ENCODE measurements at places on chromosomes 5 and 9.

DNA sequence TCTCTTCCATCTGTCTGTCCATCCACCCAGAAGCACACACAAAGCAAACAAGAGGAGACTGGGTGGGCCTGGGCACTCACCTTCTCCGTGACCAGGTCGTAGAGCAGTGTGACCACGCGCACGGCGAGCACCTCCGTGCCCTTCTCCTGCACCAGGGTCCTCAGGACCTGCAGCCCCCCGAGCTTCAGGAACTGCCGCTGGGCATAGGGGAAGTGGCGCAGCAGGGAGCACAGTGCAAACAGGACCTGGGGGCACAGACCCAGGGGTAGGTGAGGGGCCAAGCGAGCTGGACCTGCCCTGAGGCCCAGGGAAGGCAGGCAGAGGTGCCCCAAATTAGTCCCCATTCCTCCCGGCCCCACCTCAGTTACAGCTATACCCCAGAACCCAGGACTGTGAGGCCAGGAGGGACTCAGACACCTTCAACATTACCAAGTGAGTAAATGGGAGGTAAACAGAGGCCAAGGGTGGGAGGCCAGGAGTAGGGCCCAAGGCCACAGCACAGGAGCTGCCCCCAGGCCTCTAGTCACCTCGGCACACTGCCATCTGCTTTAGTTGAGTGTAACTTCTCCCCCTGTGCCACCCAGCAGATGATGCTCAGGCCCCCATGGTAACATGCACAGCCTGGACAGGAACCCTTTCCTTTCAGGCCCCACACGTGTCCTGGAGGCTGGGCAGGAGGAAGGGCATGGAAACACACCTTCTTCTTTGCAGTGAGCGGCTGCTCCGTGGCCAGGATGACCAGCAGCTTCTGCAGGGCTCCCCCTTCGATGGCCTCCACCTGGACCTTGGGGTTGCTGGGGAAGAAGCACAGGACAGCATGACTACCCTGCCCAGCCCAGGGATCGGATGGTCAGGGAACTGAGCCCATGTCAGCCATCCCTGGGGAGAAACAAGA lies 76.2 kb upstream of the LRRTM2 start:
- DNase-seq: no peak

DNA sequence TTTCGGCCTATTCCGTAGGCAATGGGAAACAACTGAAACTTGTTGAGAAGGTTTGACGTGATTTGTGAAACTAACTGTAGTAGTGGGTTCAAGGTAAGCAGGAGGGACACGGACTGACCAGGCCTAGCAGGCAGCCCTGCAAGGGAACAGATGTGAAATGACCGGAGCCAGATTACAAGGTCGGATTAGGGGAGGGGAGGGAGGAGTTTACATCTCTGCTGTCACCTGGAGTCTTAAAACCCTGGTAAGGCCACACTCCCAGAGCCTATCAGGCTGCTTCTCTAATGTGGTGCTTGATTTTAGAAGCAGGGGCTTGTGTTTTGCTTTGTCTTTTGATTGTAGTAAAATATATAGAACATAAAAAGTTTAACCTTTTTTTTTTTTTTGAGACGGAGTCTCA lies 3.5 kb upstream of the SPTAN1 start:
- DNase-seq: no peak

DNA sequence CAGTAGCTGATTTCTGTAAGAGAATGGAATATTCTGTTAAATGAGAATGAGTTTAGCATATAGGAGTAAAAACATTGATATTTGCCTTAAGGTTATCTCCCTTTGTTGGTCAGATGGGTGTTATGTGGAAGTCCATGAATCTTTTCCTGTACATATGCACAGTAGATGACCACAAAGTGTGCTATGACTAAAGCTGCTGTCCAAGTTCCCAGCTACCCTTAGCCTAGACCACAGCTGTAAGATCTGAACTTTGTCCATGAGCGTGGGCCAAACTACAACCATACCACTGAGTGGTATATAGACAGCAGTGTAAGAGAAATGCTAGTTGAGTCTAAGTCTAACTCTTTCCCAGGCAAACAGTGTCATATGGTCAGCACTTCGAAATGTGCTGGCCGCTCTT lies 48.8 kb downstream of the CD180 start:
- DNase-seq: no peak

GRCh38 chr9:11417782-11418181 lies 805.0 kb upstream of the PTPRD start:
- DNase-seq: peak; percentile 32

GRCh38 chr5:142115937-142116614 lies 7.5 kb downstream of the NDFIP1 start:
- peak; percentile 51 for DNase-seq

GRCh38 chr9:84822589-84823233 lies 153.2 kb downstream of the NTRK2 start:
- DNase-seq: no peak

DNA sequence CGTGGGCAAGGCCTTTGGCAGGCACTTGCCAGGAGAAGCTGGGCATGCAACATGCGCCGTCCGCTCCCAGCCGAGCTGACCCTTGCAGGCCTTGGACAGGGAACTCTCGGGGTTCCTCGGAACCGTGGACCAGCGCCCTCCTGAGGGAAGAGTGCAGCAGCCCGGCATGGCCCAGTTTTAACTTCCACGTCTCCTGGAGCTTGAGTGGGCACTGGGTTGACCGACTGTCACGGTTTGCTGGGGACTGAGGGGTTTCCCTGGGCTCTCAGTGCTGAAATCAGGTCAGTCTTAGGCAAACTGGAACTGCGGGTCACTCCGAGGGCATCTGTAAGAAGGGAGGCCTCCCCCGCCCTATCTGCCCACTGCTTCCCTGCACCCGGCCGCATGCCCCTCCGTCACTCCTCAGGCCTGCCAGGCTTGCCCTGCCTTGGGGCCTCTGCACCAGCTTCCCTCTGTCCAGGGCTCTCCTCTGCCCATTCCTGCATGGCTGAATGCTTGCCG lies 87.0 kb upstream of the PHYKPL start:
- no peak for DNase-seq

DNA sequence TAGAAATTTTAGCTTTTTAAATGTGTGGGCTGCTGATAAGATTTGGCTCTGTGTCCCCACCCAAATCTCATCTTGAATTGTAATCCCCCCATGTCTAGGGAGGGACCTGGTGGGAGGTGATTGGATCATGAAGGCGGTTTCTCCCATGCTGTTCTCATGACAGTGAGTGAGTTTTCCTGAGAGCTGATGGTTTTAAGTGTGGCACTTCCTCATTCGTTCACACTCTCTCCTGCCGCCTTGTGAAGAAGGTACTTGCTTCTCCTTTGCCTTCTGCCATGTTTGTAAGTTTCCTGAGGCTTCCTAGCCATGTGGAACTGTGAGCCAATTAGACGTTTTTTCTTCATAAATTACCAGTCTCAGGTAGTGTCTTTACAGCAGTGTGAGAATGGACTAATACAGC lies 127.8 kb upstream of the MVB12B start:
- no peak for DNase-seq

- peak; percentile 29 for DNase-seq
Measured at GRCh38 chr9:84937180-84937579, 267.7 kb downstream of the NTRK2 start.

GRCh38 chr9:123318202-123318601 lies 37.8 kb upstream of the CRB2 start:
- DNase-seq: no peak

- DNase-seq: no peak
Measured at GRCh38 chr5:135341696-135342550, 57.1 kb downstream of the MACROH2A1 start.

DNA sequence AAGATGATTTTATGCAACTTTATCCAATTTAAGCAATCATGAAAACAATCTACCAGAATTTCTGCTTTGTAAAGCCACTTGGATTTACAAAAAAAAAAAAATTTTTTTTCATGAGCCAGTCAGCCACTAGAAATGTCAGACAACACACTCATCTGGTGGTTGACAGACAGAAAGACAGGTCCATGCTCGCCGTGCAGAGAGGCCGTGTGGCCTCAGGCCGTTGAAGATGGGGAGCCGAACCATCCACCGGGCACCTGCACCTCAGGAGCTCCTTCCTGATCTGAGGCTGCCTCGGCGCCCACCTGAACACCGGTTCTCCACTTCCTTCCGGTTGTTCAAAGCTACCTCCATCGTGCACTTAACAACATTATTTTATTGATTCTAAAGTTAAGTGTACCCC lies 138.0 kb upstream of the IRX4 start:
- no peak for DNase-seq

- DNase-seq: no peak
Measured at GRCh38 chr5:109900911-109901627, 211.3 kb downstream of the MAN2A1 start.

DNA sequence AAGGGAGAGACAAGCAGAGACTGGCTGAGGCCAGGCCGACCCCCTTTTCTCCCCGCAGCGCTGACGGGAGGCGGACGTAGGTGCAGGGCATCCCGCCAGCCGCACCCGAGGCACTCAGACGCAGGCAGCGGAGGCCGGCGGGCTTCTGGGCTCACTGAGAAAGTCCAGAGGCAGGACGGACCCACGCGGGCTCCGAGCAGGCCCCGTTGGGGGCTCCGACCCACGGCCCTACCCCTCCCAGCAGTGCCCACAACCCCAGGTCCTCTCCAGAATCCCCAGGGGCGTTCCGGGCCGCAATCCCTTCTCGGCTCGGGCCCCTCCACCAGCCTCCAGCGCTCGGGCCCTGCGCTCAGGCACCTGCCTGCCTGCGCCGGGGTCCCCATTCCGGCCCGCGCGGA lies 543 bp downstream of the MTMR12 start:
- DNase-seq: peak; percentile 84

DNA sequence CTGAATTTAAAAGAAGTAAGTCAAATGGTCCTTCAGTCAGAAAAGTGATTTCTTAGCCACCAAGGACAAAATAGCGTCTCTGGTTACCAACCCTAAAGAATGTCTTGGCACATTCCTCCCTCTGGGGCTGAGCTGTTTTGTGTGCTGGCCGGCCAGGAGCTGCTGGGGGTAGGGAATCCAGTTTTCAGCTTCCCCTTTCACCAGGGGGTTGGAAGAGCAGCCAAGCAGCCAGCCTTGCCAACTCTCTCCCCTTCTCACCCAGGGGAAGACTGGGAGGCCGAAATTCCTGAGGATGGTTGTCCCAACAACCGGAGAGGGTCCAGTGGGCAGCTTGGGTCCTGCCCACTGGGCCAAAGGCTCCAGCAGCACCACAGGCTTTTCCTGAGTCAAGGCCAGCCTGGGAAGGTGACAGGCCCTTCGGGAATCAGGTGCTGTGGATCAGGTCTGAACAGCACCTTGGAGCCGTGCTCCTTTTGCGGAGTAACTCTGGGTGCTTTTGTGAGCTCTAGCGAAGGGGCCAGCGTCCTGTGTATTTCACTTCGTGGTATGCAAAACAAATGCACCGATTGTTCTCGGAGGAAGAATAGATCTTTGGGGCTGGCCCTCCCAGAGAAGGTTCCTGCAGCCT lies 4.2 kb downstream of the WWC1 start:
- no peak for DNase-seq

GRCh38 chr5:3187771-3188425 lies 407.7 kb upstream of the IRX1 start:
- no peak for DNase-seq

GRCh38 chr9:124782661-124783574 lies 6.0 kb downstream of the OLFML2A start:
- no peak for DNase-seq

- DNase-seq: no peak
Measured at GRCh38 chr5:6398570-6399230, 20.4 kb upstream of the MED10 start.

- DNase-seq: no peak
Measured at GRCh38 chr5:5405441-5405840, 17.0 kb upstream of the ICE1 start.

DNA sequence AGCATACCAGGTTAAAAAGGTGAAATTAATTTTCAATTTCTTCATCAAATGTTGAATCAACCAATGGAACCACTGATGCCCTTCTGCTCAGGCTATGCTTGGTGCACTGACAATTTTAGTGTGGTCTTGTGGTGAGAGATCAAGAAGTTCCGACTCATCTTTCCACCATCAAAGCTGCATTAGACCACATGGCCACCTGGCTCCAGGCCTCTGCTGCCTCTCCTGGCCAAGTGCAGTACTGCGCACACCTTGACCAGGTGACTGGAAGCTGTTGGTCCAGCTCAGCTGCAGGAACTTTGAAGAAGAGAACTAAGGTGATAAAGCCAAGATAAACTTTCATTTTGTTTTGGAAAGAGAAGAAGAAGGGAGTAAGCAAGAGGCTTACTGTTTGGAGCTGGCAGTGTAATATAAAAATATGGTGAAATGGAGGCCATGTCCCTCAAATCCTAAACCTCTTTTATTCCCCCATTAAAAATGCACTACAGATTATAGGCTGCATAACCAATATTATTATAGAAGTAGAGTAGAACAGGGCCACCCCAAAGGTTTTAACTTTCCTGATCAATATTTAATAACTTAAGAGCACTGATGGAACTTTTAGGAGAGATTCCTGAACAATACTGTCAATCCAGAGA lies 315.5 kb upstream of the C9orf72 start:
- DNase-seq: peak; percentile 61

DNA sequence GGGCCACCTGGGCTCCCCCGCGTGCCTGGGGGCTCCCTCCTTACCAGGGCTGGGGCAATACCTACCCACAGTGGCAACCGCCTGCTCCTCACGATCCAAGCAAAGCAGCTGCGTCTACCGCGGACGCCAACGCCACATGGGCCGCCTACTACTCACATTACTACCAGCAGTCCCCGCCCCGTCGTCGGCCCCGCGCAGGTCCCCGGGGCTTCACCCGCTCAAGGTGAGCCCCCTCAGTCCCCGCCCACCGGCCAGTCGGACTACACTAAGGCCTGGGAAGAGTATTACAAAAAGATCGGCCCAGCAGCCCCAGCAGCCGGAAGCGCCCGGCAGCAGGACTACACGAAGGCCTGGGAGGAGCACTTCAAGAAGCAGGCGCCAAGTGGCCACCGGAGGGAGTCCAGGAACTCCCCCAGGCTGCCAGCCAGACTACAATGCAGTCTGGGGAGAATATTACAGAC lies 106.0 kb upstream of the MTAP start:
- no peak for DNase-seq

- DNase-seq: no peak
Measured at GRCh38 chr5:3661755-3662296, 66.2 kb downstream of the IRX1 start.

All from NCI-H69 (cell line).